Anterior cingulate cortex (tissue), 58 donors: ENCODE measurements at places on chromosomes 7 and 10.
A peak's percentile ranks its signal among the peaks of the same experiment; 100 is the strongest.

DNA sequence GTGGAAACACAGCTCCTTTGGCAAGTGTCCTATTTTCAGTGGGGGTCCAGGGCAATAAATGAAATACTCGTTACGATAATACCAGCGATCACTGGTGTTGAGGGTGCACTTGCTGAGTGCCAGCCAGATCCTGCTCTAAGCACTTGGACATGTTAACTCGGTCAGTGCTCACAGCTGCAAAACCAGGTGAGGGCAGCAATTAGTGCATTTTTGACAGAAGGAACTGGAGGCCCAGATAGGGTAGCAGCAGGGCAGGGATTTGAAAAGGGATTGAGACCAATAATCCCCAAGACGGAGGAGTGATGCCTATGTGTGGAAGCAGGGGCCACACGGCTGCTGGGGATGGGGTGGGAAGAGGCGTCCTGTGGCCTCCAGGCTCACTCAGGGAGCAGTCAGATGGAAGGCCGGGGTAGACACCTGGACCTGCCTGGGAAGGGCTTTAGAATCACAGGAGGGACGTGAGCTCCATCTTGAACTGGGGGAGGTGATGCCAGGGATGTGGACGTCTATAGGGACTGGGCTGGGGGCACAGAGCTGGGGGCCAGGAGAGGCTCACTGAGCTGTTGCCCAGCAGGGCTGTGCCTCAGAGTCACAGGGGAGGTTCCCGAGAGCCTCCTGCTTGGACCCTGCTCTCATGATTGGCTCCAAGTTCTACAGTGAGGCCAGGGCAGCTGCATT, 14.3 kb downstream of the PTPRE start:
- DNase-seq = no peak

DNA sequence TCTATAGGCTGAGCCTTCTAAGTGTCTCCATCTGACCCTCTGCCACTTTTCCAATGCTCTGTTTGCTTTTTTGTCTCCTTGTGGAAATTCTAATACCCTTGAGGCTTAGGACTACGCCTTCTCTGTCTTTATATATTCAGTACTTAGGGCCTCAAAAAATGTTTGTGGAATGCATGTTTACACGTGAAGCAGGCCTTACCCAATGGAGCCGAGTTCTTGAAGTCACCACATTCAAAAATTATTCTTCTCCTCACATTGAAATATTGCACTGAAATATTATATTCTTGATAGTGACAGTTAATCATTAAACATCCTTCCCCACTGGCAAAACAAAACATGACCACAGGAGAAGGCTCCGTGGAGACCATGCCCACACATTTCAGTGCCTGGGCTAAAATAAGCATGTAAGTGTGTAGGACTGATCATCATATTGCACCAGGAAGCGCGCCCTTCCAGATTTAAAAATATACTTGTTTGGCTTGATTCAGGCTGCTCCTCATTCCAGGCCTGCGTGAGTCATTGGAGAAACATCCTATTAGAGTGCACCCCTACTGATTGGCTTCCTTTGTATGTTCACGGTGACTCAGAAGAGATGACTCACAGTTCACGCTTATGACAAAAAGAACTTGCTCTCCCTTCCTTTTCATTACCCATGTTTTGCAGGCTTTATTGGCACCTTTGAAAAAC, 307.4 kb upstream of the AOAH start:
- peak; percentile 75 for DNase-seq

DNA sequence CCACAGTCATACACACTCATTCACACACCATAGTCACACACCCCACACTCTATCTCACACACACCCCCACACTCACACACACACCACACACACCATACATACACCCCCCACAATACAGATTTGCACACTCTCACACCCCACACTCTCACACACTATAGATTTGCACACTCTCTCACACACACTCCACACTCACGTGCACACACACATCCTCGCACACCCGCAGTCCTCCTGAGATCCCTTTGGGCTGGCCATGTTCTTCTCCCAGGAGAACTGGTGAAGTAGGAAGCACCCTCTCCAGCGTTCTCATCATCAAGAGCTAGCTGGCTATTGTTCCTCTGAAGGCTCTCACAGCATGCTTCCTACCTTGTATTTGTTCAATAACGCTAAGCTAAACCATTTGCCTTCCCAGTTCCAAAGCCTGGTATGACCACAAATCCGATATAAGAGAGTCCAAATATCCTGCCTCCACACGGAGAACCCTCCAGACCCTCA, 86.2 kb downstream of the HECW1 start:
- DNase-seq = no peak

GRCh38 chr7:43454936-43455518, 127.9 kb upstream of the STK17A start:
- DNase-seq = no peak

DNA sequence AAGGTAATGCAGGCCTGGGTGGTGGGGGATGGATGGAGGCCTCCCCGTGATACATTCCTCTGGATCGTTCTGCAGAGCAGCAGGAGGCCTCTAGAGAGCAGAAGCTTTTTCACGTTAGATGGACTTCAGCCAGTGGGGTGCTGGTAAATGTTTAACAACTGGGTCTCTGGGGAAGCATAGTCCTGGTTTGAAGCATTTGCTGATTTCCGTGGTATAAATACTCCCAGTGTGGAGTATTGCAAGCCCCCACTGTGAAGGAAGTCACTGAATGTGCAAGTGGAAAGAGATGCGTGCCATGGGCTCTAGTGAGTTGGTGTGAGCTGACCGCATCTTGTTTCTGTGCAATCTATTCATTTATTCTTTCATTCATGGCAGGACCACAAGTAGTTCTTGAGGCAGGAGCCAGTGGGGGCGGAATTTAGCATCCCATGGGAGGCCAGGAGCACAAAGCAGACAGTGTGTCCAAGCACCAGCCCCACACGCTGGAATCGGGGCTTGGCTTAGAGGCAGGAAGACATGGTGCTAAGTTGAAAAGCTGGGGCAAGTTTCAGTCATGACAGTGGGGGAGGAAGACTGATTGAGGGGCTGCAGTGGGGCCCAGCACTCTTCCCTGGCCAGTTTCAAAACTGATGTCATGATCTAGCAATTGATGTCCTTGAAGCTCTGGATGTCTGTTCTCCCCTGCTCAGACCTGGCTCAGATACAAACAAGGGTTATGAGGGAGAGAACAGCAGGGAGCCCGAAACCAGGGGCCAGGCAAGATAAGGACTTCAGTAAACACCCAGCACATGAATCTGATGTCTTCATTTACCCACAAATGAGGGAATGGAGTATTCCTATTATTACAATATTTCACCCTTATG, 280.9 kb upstream of the LYZL1 start:
- no peak for DNase-seq

- DNase-seq = no peak
These were observed 237.1 kb downstream of the PRPF18 start for GRCh38 chr10:13823709-13824405.
